ENCODE measurements at places on chromosomes 2 and 18. TPM values are rescaled to one million over a fixed set of nuclear protein-coding genes. Genes with fewer than 3 reads are reported as not detected.

- DNase-seq, result no peak
- no peaks in the 10 kb centered on the region for H3K27me3 ChIP-seq
- H3K4me1 ChIP-seq, result no peaks in the 10 kb centered on the region
- no peak overlapping the region for H3K27ac ChIP-seq
- H3K4me3 ChIP-seq, result no peak overlapping the region
These were observed 304.6 kb downstream of the PARD3B start for GRCh38 chr2:204849892-204850291.

DNA sequence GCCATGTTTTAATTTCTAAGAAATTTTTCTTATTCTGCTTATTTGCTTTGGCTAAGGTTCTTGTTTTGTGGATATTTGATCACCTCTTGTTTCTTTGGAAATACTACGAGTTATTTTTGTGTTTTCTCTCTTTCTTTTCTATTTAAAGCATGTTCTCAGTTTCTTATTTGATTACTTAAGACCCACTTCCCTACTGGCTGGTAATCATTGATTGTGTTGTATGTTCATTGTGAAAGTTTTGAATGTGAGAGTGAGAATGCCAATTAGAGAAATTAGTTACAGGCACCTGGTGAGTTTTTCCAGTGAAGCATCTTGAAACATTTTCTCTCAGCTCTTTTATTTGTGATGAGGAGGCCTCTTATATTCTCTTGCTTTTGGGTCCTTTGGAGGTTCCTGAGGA lies 226.7 kb upstream of the MC4R start:
- H3K27ac ChIP-seq, result no peak overlapping the region
- H3K4me1 ChIP-seq, result no peaks in the 10 kb centered on the region
- no peaks in the 10 kb centered on the region for H3K27me3 ChIP-seq
- H3K4me3 ChIP-seq, result no peak overlapping the region

GRCh38 chr2:71876542-71877451 lies 270.9 kb downstream of the CYP26B1 start:
- H3K27ac ChIP-seq, result no peak overlapping the region
- H3K36me3 ChIP-seq, result no peaks in the 10 kb centered on the region
- peaks cover 8% of the 10 kb centered on the region for H3K4me1 ChIP-seq
- no peak overlapping the region for H3K4me3 ChIP-seq
- DNase-seq, result no peak
- no peaks in the 10 kb centered on the region for H3K27me3 ChIP-seq

DNA sequence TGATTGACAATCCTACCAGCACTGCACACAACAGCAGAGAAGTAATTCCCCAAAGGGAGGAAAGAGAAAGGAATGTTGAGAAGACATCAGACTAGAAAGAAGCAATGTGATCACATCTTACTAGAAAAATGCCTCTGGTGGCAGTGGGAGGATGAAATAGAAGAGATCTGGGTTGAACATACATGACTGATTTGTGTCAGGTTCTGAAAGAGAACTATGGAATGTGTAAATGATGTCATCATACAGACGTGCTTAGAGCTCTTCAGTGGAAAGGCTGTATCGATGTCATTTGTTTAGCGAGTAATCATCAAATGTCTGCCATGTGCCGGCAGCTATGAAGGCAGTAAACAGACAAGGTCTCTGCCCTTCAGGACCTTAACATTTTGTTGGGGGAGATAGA lies 24.9 kb downstream of the GORASP2 start:
- no peak overlapping the region for H3K4me3 ChIP-seq
- H3K4me1 ChIP-seq, result no peaks in the 10 kb centered on the region
- H3K27ac ChIP-seq, result no peak overlapping the region
- no peaks in the 10 kb centered on the region for H3K27me3 ChIP-seq
- no peak for DNase-seq

DNA sequence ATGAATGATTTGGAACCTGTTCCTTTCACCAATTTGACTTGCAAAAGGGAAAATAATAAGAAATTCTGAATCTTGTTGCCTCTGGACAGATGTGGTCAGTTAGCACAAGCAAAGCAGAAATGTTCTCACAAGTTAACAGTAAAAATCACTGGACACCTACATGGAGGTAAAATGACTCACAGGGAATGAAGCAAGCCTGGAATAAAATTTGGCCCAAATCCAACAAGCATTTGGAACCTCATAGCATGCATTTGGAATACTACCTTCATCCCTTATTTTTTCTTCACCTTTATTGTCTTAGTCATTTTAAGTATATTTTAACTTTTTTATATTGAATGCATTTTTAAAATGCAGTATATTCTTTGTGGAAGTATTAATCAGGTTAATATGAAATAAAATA lies 602.9 kb downstream of the ARHGAP15 start:
- H3K27me3 ChIP-seq, result no peaks in the 10 kb centered on the region
- H3K4me3 ChIP-seq, result no peak overlapping the region
- H3K27ac ChIP-seq, result no peak overlapping the region
- H3K36me3 ChIP-seq, result no peaks in the 10 kb centered on the region
- H3K4me1 ChIP-seq, result no peaks in the 10 kb centered on the region

- H3K36me3 ChIP-seq, result no peaks in the 10 kb centered on the region
- peak overlapping the region; percentile 77 for H3K27ac ChIP-seq
- H3K4me1 ChIP-seq, result peaks cover 30% of the 10 kb centered on the region
- H3K4me3 ChIP-seq, result peak overlapping the region; percentile 68
- no peak for DNase-seq
These were observed 2.4 kb downstream of the RTKN start for GRCh38 chr2:74439373-74439772.

Gene SCN7A
- 2.9 TPM for total RNA-seq

GRCh38 chr2:127891811-127892210 lies 6.1 kb upstream of the AMMECR1L start:
- no peak overlapping the region for H3K4me3 ChIP-seq
- H3K4me1 ChIP-seq, result peaks cover 4% of the 10 kb centered on the region
- no peak overlapping the region for H3K27ac ChIP-seq
- no peaks in the 10 kb centered on the region for H3K27me3 ChIP-seq
- no peak for DNase-seq
- H3K36me3 ChIP-seq, result no peaks in the 10 kb centered on the region

DNA sequence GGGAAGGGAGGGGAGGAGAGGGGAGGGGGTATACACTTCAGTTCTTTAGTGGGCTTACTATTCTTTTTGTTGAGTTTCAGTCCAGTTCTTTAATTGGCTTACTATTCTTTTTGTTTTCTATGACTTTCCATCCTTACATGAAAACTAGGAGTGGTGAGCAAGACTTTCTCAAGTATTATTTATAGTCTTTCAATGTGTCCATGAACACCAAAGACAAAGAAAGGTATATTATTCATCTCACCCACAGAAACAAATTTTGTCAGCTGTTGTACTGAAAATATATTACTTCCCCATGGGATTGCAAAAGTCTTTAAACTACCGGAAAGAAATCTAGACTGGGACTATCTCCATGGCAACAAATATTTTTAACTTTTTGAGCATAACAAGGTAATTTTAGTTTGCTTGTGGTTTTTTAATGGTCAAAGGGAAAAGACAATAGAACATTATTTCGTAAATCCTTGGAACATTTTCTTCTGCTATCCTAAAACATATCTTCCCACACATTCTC lies 17.6 kb downstream of the ADAM17 start:
- no peaks in the 10 kb centered on the region for H3K27me3 ChIP-seq
- H3K27ac ChIP-seq, result peak overlapping the region; percentile 61
- H3K4me1 ChIP-seq, result no peaks in the 10 kb centered on the region
- H3K36me3 ChIP-seq, result no peaks in the 10 kb centered on the region
- DNase-seq, result no peak
- H3K4me3 ChIP-seq, result no peak overlapping the region

Data from ascending aorta (tissue), 2 donors.